ENCODE measurements at places on chromosomes 4 and X.

DNA sequence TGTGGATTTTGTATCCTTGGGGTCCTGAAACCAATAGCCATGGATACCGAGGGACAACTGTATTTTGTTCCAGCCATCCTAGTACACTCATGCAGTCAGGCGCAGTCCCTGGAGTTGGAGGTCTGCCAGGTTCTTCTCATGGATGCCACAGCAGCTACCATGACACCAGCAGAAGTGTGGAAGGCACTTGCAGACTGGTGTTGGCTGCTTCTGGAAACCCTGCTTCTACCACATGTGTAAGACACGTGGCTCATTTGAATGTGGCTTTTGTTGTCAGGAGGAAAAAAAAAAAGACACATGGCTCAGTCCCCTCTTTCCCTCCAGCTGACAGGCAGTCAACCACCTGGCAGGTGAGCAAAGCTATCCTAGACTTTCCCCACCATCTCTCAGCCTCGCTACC is 19.4 kb downstream of the DRD5 start:
- DNase-seq, result peak; percentile 13

GRCh38 chr4:94446386-94446785 is 5.4 kb upstream of the PDLIM5 start:
- no peak for DNase-seq

- DNase-seq, result no peak
Measured at GRCh38 chrX:2828959-2829411, 255 bp downstream of the GYG2 start.

- peak; percentile 50 for DNase-seq
Measured at GRCh38 chr4:184171011-184171410, 46.7 kb downstream of the ENPP6 start.

GRCh38 chr4:98605216-98605615 is 53.2 kb downstream of the TSPAN5 start:
- DNase-seq, result no peak

DNA sequence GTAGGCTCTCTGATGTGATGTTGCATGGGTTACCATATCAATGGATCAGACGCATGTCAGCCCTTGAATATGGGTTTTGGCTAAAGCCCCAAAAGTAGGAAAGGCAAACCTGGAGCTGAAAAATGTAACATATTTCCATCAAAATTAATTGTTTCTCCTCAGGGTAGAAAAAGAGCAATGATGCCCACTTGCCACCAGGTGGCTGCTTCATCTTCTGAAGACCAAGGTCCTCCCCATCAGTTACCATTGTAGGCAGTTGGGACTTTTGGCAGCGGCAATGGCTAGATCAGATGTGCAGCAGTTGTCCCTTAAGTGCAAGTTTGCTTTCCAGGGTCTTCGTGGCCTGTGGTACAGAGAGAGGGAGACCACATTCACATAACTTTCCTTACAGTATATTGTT is 118.2 kb downstream of the NAF1 start:
- DNase-seq, result no peak

- no peak for DNase-seq
Measured at GRCh38 chrX:123869488-123869887, 9.6 kb downstream of the XIAP start.
